Glomerular endothelial cell (primary cell): ENCODE measurements at places on chromosomes 13 and 19. TPM values are rescaled to one million over a fixed set of nuclear protein-coding genes. Genes with fewer than 3 reads are reported as not detected.
A peak's percentile ranks its signal among the peaks of the same experiment; 100 is the strongest.

Gene AZU1
- total RNA-seq = not detected in 2 replicates

Gene SNRNP70
- total RNA-seq = 156 and 289 TPM in 2 replicates

Gene GYS1
- 40.0 and 41.5 TPM in 2 replicates for total RNA-seq

Gene ERVK3-1
- total RNA-seq = 15.6 and 34.3 TPM in 2 replicates

Gene ZNF587B
- total RNA-seq = 7.1 and 17.7 TPM in 2 replicates

- DNase-seq = no peak
These were observed 443.9 kb downstream of the FGF9 start for GRCh38 chr13:22114630-22115311.

GRCh38 chr19:45528149-45528743 is 21.0 kb downstream of the VASP start:
- DNase-seq = no peak

DNA sequence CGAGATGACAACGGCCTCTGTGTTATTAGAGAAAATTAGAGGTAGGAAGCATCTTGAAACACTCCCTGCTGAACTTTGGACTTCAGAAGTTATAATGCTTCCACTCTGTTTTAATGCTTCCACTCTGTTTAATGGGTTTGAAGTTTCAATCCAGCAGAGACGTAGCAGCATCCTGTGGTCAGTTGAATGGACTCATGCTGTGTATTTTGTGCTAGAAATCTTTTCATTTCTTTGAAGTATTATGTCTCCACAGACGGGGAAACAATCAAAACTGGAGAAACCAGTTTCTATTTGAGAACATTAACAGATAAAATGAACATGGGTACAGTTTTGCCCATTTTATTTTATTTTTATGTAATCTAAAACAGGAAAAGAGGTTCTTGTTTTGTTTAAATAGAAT is 1736.2 kb downstream of the SLITRK5 start:
- DNase-seq = no peak

GRCh38 chr13:96499656-96500055 is 409.7 kb downstream of the HS6ST3 start:
- no peak for DNase-seq

- DNase-seq = peak; percentile 52
These were observed 42.2 kb downstream of the DLEU7 start for GRCh38 chr13:50801087-50801931.

DNA sequence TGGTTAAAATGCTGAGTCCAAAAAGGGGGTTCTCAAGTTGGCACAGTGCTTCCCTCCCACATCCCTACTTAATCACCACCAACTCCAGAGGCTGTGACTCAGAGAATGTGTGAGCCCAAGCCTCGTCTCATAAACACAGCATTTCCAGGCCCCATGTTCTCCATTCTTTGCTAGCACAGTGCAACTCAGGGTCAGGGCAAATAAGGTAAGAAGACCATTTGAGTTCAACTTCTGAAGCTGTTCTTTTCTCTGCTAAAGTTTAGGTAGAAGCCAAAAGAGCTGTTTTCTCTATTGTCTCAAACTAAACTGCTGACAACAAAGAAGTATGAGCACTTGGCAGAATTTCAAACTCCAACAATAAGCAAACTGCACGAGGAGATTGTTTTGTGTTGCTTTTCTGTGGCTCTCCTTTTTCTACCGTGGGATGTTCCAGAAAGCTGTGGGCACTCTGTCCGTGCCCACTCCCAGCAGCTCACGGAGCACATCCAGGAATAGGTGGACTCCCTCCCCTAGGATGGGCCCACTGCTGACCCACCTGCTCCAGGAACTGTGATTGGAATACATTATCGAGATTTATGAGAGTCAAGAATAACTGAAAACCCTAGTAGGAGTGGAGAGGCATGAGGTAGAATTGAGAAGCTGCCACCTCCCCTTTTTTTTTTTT is 494.3 kb downstream of the COG6 start:
- DNase-seq = peak; percentile 87

DNA sequence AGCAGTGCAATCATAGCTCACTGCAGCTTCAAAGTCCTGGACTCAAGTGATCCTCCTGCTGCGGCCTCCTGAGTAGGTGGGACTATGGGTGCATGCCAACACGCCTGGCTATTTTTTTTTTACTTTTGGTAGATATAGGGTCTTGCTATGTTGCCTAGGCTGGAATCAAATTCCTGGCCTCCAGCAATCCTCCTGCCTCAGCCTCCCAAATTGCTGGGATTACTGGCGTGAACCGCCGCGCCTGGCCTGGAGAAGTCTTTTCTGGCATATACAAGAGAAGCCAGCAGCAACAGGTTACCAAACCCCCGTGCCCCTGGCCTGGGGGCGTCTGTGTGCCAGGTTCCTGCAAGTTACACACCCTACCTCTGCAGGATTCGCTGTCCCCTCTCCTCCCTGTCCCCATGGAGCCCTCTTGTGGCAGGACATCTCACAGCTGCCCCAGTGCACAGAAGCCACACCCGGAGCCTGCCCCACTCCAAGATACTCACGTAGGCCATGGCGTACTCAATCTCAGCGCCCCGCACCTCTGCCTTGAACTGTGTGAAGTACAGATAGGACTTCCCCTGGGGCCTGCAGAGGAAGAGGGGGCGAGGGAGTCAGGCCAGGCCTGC is 9.9 kb downstream of the MYDGF start:
- no peak for DNase-seq
